ENCODE measurements at places on chromosomes 11 and 22.

DNA sequence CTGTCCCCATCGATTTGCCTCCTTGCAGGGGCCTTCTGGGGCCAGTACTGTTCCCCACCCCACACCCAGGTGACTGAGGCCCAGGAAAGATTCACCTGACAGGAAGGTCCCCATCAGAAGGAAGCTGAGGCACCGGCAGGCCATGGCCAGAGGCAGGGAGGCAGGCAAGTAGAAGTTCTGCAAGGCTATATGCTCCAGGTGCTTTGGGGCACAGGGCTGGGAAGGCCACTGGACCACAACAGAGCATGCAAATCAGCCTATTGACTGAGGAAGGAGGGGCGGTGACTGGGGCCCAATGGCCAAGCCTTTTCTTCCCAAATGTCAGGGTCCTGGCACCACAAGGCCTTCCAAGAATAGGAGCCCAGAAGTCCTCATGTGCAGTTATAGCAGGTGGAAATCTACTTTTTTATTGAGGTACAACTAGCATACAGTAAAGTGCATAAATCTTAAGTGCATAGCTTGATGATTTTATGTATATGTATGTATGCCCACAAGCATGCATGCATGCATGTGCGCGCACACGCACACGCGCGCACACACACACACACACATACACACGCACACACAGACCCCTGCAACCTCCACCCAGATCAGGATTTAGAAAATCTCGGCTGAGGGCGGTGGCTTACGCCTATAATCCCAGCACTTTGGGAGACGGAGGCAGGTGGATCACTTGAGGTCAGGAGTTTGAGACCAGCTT, at the start of gene VPREB3:
VPREB3 (minus strand) TSS at position 206 of the 700 bp plus-strand sequence; CDS start at position 144, 62 bp downstream.
- DNase-seq = no peak

GRCh38 chr11:112877581-112877980, 83.6 kb upstream of the NCAM1 start:
- DNase-seq = no peak

DNA sequence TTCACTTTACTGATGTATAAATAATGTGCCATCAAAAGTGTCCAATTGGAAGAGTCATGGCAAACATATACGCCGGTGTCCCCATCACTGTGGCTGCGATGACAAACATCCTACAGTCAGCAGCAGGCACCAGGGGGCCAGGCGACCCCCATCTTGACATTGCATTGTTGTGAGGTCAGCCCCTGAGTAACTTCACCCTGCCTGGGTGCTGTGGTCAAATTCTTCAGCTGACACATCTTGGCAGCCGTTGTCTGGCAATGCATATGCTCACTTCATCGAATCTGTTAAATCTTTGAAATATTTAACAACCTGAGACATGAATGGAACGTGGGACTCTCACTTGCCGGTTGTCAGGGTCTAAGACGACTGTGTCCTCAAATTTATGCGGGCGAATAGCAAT, 430.9 kb downstream of the BRD1 start:
- no peak for DNase-seq

GRCh38 chr11:660281-660680, 23.2 kb downstream of the DRD4 start:
- no peak for DNase-seq

DNA sequence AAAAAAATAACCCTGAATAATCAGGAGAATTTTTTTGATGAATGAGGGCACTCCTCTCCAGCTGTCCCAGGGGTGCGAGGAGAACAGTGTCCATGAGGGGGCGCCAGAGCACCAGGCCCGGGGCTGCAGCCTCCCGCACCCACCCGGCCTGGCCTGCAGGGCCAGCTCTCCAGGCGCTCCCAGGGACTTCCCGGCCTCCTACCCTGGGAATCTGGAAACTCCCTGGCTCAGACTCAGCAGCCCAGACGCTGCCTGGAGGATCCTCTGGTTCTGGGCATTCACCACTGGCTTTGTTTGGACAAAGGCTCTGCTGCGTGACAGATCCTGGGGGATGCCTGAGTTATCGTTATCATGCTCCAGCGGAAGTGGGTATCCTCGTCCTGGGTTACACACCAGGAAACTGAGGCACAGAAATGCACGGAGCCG, 31.0 kb downstream of the MCM5 start:
- DNase-seq = peak; percentile 83

DNA sequence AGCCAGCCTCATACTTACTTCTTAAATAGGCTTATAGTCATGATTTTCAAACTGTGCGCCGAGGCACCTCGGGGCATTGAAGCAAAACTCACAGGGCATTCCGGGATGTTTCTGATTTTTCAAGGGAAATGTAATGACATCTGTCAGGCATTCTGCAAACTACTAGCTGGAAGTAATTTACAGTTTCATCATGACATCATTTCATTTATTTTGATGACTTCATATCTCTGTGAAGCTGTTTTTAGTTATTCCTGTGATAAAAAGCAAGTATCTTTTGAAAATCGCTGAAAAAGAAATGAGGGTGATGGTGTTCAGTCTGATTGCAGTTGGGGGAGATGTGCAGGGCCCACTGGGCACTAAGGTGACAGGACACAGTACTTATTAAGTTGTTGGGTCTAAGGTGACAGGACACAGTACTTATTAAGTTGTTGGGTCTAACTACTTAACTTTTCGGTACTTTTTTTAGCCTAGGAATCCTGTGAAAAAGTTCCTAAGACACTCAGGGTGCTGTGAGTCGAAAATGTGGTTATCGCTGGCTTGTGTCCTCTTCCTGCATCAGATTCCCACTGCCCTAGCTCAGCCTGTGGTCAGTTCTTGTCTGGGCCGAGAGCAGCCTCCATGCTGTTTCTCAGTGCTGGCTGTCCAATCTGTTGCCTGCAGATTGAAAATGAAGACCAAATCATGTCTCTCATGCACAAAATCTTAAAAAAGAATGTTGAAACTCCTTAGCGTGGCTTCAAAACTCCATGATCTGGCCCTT, 42.6 kb downstream of the APLP2 start:
- no peak for DNase-seq

- DNase-seq = no peak
Measured at GRCh38 chr11:36417154-36417553, 92.9 kb downstream of the TRAF6 start.

GRCh38 chr22:39917197-39917643, 16.3 kb downstream of the GRAP2 start:
- no peak for DNase-seq

DNA sequence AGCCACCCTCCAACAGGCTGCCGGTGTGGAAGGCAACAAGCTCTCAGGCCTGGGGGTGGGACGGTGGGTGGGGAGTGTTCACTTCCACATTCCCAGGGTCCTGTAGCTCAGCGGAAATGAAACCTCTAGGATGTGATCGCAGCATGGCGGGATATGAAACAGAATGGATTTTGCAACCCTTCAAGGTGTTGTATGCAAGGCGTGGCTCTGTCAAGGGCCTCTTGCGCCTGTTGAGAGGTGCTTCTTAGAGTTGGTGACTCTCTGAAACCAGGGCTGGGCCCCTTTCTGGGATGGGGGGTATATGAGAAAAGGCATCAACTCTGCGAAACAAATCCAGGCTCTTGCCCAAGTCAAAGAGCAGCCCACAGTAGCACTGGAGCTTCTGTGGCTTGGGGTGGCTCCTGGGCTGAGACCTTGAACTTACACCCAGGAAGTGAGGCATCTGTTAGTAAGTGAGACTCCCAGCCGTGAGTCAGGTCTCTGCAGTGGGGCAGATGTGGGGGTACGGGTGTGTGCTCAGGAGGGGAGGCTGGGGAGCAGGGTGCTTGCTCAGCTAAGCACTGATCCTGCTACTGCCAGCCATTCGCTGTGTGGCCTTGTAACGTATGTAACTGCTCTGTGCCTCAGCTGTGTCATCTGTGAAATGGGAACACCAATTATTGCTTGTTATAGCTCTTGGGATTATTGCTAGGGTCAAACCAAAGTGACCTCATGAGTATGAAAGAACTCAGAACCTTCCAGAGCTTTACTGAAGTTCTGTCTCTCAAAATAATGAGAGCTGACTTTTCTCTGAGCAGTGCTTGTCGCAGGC, 28.3 kb downstream of the NECTIN1 start:
- DNase-seq = peak; percentile 34

DNA sequence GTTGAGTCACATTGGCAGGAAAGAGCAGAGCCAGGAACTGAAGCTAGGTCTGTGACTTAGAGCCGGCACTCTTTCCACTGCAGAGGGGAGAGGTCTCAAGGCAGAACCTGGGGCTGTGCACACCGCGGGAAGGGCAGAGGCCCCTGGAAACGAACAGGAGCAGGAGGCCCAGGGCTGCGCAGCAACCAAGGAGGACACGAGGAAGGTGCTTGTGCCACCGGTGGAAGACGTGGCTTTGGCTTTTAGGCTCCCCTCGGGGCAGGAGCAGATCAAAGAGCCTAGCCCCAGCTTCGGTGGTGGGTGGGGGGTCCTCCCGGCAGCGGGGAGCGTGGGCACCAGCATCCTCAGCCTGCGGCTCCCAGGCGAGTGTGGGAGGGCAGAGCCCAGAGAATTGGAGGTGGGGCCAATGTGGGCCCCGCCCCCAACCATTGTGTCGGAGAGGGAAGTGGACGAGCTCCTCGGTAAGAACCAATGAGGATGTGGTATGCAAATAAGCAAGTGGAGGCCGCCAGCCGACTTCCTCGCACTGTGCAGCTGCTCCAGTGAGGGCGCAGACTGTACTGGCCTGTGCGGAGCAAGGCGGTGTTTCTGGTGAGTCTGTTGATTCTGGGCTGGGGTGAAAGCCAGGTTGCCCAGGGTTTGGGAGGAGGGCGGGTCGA, at the start of gene CCDC116:
CCDC116 (plus strand) TSS at position 524 of the 659 bp plus-strand sequence. CDS start 422 bp downstream, outside the sequence.
- DNase-seq = no peak
